Right lobe of liver (tissue), 6 donors: ENCODE measurements at places on chromosomes 2 and 18. TPM values are rescaled to one million over a fixed set of nuclear protein-coding genes. Genes with fewer than 3 reads are reported as not detected.

SPC25 gene
- 0.60 TPM for total RNA-seq

CHRND gene
- total RNA-seq, result not detected

DNA sequence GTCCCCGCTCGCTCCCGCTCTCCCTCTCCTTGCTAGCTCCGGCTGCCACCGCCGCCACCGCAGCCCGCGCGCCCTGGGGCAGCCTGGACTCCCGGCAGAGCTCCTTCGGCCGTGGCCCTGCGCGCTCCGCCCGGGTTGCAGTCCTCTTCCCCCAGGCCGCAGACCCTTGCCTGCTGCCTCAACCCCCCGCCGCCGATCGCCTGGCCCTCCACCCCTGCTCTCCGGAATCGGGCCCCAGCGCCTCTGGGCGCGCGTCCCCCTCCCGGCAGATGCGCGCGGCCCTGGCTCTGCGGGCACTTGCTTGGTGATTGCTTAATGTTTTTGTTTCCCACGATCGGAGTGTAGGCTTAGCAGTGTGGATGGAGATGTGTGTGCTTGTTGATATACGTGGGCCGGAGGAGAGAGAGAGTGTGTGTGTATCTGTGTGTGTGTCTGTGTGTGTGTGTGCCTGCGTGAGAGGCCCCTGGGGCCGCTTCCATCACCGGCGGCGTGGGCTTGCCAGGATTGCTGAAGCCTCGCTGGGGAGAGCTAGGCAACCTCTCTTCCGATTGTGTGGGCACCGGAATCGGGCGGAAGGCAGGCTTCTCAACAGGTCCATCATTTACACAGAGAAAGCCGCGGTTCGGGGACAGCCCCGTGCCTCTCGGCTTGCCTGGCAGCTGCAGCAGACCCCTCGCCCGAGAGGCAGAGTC is 877 bp downstream of the INHBB start:
- H3K27me3 ChIP-seq, result no peaks in the 10 kb centered on the region
- peak overlapping the region; percentile 54 for H3K27ac ChIP-seq
- no peak for DNase-seq
- peak overlapping the region; percentile 61 for H3K4me3 ChIP-seq
- no peaks in the 10 kb centered on the region for H3K36me3 ChIP-seq

GRCh38 chr18:24878289-24878688 is 417.9 kb downstream of the HRH4 start:
- H3K27ac ChIP-seq, result no peak overlapping the region
- no peak overlapping the region for H3K4me3 ChIP-seq
- no peaks in the 10 kb centered on the region for H3K36me3 ChIP-seq
- H3K4me1 ChIP-seq, result no peaks in the 10 kb centered on the region

GRCh38 chr2:207184768-207185167 is 19.0 kb upstream of the KLF7 start:
- no peak overlapping the region for H3K27ac ChIP-seq
- H3K4me1 ChIP-seq, result no peaks in the 10 kb centered on the region
- no peaks in the 10 kb centered on the region for H3K36me3 ChIP-seq
- H3K27me3 ChIP-seq, result no peaks in the 10 kb centered on the region
- no peak overlapping the region for H3K4me3 ChIP-seq
- no peak for DNase-seq

DLGAP1 gene
- 0.10 TPM for total RNA-seq

DNA sequence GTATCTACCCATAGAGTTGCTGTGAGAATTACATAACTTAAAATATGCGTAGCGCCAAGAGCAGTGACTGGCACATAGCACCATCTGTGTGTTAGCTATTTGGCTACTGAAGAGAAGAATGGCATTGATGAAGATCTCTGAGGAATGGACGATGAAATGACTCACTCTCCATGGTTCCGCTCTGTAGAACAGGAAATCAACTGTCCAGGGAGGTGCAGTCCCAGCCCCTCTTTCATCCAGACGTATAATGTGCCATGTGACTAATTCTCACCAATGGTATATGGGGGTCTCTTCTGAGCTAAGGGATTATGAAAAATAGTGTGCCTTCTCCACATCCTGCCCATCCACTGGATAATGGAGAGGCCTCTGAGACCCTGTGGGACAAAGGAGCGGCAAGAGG is 254.8 kb downstream of the CYP26B1 start:
- H3K4me3 ChIP-seq, result no peak overlapping the region
- DNase-seq, result no peak
- no peaks in the 10 kb centered on the region for H3K27me3 ChIP-seq
- no peak overlapping the region for H3K27ac ChIP-seq
- no peaks in the 10 kb centered on the region for H3K36me3 ChIP-seq
- H3K4me1 ChIP-seq, result no peaks in the 10 kb centered on the region

DNA sequence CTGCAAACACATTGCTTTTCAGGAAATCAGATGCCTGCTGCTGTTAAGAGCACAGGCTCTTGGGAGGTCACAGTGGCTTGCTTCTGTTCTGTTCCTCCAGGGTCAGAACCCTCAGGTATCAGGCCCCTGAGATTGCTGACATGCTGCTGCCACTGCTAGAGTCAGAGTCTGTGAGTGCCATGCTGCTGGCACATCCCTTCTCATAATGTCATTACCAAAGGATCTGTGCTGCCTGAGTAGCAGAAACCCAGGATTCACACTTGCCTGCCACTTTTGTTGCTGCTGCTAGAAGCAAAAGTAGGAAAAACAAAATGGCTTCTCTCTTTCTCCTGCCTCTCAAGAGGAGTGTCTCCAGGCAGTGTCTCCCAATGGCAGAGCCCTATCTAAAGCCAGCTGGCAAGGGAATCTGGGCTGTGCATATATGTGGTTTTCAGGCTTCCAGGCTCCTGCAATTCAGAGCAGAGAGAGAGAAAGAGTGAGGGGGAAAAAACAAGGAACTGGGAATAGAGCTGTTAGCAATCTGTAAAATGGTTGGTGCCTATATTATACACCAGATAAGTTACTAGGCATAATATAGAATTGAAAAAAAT is 180.3 kb downstream of the MYCN start:
- H3K4me1 ChIP-seq, result no peaks in the 10 kb centered on the region
- H3K27ac ChIP-seq, result no peak overlapping the region
- H3K27me3 ChIP-seq, result no peaks in the 10 kb centered on the region
- no peak overlapping the region for H3K4me3 ChIP-seq

GRCh38 chr2:170500770-170501169 is 214.4 kb upstream of the SP5 start:
- H3K4me3 ChIP-seq, result no peak overlapping the region
- no peak overlapping the region for H3K27ac ChIP-seq
- no peaks in the 10 kb centered on the region for H3K4me1 ChIP-seq
- no peak for DNase-seq
- H3K36me3 ChIP-seq, result no peaks in the 10 kb centered on the region

PDE6D gene
- 10.4 TPM for total RNA-seq

DNA sequence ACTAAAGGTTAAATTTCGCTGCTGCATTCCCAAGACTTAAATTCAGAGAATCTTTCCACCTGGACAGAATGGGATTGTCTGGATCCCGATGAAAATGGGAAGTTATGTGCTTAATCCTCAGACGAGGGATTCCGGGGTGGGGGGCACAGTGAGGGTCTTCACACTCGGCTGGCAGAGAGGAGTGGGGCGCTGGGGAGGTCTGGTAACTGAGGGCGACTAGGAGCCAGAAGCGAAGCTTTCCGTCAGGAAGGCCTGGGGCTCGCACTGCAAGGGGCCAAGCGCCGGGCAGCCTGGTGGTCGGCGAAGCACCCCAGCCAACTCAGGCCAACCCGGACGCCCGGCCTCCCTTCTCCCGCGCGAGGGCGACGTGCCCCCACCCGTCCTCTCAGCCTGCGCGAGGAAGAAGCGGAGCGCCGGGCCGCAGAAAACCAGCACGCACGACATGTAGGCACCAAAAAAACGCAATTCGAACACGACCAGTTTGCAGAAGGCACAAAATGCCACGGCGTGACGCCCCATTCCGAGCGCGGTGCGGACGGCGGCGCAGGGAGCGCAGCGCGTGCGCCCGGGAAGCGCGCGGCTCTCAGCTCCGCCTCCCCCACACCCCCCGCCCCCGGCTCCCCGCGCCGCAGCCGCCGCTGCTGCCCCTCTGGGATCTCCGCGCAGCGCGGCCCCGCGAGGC is 188.1 kb downstream of the ZEB2 start:
- DNase-seq, result no peak
- peak overlapping the region; percentile 77 for H3K4me3 ChIP-seq
- H3K4me1 ChIP-seq, result no peaks in the 10 kb centered on the region
- H3K27ac ChIP-seq, result peak overlapping the region; percentile 82
- no peaks in the 10 kb centered on the region for H3K27me3 ChIP-seq

DNA sequence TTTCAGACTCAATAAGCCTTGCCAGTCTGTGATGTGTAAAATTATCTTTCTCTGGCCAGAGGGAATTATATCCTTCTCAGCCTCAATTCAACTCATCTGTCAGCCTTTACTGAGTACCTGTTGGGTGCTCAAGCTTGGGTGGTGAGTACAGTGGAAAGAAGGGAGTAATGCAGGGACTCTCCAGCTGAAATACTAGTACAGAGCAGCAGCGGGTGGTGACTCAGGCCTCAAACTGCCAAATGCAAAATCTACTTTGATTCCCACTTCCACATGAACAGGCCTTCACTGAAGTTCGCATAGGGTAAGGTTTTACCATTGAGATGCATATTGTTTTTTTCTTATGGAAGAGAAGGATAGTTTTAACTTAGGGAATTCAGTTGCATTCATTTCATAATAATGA is 326.8 kb downstream of the LRRTM1 start:
- H3K27me3 ChIP-seq, result no peaks in the 10 kb centered on the region
- no peak overlapping the region for H3K4me3 ChIP-seq
- H3K4me1 ChIP-seq, result no peaks in the 10 kb centered on the region
- no peak for DNase-seq
- H3K36me3 ChIP-seq, result no peaks in the 10 kb centered on the region
- H3K27ac ChIP-seq, result no peak overlapping the region

DNA sequence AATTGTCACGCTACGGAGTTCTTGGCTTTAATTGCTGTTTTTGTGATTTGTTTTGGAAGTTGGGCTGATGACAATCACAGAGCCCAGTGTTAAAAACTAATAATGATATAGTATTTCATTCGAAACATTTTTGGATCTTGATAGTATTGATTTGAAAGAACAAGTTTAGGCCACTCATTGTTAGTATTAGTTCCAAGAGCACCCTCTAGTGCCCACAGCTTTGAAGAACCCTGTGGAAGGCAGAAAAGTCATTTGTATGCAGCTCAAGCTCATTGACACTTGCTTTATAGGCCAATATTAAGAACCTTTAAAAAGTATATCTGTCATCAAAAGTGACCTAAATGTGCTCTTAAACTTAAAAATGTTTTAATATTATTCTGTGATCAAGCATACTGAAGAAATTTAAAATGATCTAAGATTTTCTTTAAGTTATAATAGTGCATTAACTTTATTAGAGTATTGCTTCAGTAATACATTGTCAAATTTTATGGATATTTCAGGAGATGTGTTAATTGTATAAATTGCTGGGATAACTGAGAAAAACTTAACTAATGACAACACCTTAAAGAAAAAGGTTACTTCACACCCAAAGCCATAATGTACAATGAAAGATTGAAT is 191.0 kb downstream of the GRB14 start:
- no peak overlapping the region for H3K27ac ChIP-seq
- H3K36me3 ChIP-seq, result no peaks in the 10 kb centered on the region
- no peaks in the 10 kb centered on the region for H3K27me3 ChIP-seq

- H3K27me3 ChIP-seq, result no peaks in the 10 kb centered on the region
- H3K4me3 ChIP-seq, result no peak overlapping the region
- peak; percentile 82 for DNase-seq
- no peaks in the 10 kb centered on the region for H3K4me1 ChIP-seq
- H3K27ac ChIP-seq, result peak overlapping the region; percentile 55
Observed at GRCh38 chr2:20525041-20526035, 78.5 kb downstream of the RHOB start.

HRH4 gene
- total RNA-seq, result 0.32 TPM

DNA sequence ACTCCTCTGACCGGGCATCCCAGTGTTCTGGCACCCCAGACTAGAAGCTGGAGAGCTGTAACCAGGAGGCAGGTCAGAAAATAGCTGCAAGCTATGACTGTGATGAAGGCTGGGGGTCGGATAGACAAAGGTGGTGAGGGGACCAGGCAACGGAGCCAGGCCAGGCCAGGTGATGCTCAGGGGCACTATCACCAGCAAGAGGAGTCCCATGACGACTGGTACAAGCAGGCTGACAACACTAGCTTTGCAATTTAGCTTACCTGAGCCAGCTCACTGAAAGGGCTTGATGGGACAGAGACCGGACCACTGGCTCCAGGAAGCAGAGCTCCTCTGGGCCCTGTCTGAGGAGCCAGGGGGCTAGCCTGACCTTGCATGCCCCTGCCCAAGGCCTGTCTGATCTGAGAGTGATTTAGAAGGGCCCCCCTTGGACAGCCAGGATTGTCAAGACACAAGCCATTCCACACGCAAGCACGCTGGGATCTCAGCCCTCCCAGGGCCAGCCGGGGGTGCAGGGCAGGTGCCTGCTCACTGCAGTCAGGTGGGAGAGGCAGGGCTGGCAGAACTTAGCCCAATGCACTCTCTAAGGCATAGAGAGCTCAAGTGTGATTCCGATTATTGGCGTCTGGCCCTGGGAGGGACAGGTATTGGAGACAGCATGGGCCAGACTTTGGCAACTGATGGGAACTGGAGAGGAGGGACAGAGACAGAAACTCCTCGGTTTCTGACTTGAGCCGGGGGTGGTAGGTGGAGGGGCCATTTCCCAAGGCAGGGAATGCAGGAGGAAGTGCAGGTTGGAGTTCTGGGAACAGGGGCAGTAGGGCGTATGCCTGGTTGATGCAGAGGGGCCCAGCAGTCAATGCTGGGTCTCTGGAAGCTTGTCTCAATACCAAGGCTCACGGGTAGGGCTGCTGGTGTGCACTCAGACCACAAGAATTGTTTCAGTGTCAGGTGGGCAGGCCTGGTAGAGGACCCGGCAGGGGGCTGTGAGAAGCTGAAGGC is 47.7 kb downstream of the MYO7B start:
- H3K27me3 ChIP-seq, result no peaks in the 10 kb centered on the region
- DNase-seq, result no peak
- H3K27ac ChIP-seq, result no peak overlapping the region
- H3K36me3 ChIP-seq, result no peaks in the 10 kb centered on the region
- H3K4me1 ChIP-seq, result no peaks in the 10 kb centered on the region

DNA sequence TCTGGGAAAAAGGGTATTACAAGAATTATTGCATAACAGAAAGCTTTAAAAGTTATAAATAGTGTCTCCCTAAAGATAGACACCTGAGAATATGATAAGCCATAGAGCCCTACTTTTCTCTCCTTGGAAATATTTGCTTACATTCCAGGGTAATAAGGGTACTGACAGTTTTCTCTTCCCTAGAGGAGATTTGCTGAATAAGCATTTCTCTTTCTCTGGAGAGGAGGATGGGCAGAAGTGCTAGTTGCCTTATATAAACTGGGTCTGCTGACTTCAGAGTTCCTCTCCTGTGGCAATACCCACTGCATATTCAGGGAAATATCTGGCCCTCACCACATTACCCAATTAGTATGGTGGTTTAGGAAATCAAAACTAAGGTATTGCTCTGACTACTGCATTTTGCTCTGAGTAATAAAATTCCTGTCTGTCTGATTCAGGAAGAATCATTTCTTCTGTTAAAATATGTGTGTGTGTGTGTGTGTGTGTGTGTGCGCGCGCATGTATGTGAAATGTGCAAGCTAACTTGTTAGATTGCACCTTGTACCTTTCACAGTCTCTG is 1391.3 kb downstream of the DSC3 start:
- no peak overlapping the region for H3K4me3 ChIP-seq
- H3K27me3 ChIP-seq, result no peaks in the 10 kb centered on the region
- no peaks in the 10 kb centered on the region for H3K36me3 ChIP-seq
- DNase-seq, result no peak

GRCh38 chr2:210072922-210073509 is 70.6 kb downstream of the RPE start:
- H3K4me1 ChIP-seq, result no peaks in the 10 kb centered on the region
- no peaks in the 10 kb centered on the region for H3K36me3 ChIP-seq
- DNase-seq, result no peak
- H3K4me3 ChIP-seq, result no peak overlapping the region
- H3K27ac ChIP-seq, result no peak overlapping the region
- H3K27me3 ChIP-seq, result no peaks in the 10 kb centered on the region

RBM44 gene
- total RNA-seq, result 0.22 TPM

KLHL14 gene
- not detected for total RNA-seq

UGT1A10 gene
- total RNA-seq, result not detected
